ENCODE measurements at places on chromosomes 16 and 17.

GRCh38 chr17:76716146-76716838 is 5.5 kb upstream of the MXRA7 start:
- peak; percentile 53 for DNase-seq

GRCh38 chr16:14522671-14523070 is 107.4 kb downstream of the PARN start:
- no peak for DNase-seq

- peak; percentile 46 for DNase-seq
Observed at GRCh38 chr17:17179371-17179827, 26.7 kb downstream of the PLD6 start.

DNA sequence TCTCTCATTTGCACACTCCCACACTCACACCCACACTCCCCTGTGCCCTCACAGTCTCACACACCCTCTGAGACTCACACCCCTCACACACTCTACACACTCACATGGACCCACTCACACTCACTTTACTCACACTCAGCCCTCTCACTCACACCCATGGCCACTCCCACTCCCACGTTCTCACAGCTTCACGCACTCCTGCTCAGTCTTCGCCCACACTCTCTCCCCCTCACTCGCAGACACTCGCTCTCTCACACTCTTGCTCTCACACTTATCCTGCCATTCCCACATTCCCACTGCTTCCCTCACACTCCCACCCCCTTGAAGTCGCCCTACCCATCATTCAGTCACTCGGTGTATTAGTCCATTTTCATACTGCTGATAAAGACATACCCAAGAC is 47.9 kb downstream of the CCDC182 start:
- DNase-seq, result no peak

DNA sequence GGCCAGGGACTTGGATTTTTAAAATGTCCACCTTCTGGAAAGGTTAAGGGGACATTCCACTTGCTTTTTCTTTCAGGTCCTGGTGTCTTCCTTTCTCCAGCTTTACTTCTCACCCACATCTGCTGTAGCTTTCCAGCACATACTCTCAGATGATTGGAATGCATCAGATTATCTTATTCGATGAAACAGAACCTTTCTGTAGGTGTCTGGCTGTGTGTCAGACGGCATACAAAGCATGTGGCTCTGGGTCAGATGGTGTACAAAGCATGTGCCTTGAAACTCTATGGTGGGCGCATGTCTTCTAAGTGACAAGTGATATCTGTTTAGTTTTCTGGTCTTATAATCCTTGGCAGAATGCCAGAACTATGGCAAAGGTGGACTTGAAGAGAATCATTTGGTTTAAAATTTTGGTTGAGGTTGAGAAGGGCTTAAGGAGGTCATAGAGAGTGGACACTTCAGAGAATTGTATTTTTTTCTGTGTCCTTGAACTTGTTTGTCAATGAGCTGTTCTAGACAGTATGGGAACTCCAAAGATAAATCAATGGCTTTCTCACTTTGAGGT is 125.3 kb downstream of the FTO start:
- DNase-seq, result no peak

DNA sequence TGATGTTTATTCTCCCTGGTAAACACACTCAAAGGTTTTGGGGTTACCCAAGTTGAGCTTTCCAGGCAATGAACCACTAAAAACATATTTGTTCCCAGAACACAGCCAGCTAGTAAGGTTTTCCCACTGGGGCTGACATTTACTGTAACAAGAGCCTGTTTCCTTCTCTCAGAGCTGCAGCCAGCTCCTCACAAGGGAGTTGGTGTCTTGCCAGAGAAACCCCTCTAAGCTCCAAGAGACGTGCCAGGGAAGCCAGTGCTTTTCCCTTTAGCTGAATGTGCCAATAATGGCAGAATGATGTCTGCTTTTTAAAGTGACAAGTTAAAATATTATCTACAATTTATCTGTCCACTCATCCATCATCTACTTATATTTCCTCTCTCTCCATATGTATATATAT is 170.8 kb upstream of the RBFOX1 start:
- DNase-seq, result no peak

- peak; percentile 76 for DNase-seq
Observed at GRCh38 chr17:21252796-21253645, at the start of gene NATD1. Gene NATD1 (minus strand): TSS chr17:21253410. CDS start chr17:21253264, 146 bp downstream.

DNA sequence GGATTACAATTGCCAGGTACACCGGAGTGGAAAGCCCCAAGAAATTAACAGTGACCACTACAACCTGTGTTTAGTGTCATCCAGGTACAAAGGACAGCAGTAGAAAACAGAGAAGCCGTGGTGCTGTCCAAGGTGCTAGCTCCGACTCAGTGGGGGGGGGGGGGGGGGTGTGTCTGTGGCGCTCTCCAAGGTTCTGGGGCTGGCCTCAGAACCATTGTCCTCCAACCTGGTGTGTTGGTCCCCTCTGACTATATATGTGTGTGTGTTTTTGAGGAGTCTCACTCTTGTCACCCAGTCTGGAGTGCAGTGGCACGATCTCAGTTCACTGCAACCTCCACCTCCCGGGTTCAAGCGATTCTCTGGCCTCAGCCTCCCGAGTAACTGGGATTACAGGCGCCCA is 5.8 kb upstream of the ZNF23 start:
- DNase-seq, result peak; percentile 57

- no peak for DNase-seq
Observed at GRCh38 chr16:51407199-51407598, 256.1 kb upstream of the SALL1 start.

DNA sequence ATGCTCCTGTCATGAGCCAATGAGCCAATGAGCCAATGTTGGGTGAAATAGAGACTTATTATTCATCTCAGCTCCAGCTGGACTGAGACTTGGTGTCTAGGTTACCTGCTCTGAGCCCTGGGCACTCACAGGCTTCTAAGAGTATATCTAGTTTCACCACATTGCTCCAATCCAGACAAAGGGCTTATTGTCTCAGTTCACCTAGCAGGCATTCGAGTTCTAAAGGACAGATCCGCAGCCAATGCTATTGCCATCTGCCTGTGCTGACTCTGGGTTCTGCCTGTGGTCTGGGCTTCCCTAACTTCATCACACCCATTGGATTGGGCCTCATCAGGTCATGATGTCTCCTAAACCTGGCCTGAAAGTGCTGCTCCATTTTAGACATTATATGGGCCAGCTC is 66.1 kb upstream of the HS3ST4 start:
- no peak for DNase-seq
